ENCODE measurements at places on chromosomes 4 and X.

GRCh38 chr4:53378171-53378482, 686 bp downstream of the FIP1L1 start:
- no peak for DNase-seq

DNA sequence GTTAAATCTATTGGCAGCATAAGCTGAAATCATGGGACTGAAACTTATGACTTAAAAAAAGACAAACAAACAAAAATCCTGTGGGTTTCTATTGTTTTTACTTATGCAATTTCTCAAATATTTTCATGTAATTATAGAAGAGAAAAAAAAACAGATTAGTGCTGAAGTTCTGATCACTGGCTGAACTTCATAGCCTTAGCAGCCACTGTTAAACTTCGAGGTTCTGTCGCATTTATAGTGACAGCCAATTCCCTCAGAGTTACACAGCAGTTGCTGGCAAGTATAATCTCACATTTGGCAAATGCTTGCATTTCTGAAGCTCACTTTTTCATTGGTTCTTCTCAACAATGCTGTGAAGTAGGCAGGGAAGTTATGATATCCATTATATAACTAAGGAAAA, 748.9 kb upstream of the MAGEB2 start:
- DNase-seq = no peak

- DNase-seq = peak; percentile 19
These were observed 23.2 kb downstream of the PRPS2 start for GRCh38 chrX:12814420-12814819.

GRCh38 chr4:163462556-163462955, 11.0 kb downstream of the TKTL2 start:
- DNase-seq = no peak

DNA sequence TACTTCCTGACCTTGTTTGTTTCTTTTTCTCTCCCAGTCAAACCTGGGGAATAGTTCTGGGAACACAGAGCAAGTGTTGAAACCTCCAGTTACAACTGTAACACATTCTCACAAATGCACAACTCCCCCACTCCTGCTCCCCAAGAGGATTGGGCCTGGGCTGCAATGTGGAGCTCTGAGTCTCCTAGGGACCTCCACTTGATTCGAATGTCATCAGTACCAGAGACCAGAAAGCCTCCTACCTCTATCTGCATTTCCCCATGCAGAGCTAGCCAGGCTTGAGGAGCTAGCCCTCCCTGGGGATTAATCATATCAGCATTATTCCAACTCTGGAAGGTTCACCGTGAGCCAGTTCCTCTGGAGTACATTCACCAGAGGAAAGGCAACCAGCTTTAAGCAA, 41.7 kb upstream of the CITED1 start:
- DNase-seq = no peak

DNA sequence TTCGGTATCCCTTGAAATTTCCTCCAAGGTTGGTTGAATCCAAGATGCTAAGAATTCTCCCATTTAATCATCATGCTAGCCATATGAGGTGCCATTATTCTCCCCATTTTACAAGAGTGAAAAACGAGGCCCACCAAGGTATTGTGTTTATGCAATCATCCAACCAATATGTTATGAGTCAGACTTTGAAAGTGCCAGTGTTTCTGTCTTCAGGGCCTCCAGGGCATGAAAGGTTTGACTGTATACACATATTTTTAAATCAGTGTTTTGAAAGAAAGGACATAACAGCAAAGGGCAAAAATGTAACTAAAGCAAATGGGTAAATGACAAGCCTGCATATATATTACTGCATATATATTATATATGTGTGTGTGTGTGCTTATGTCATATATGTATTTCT, 541.2 kb upstream of the SMIM31 start:
- no peak for DNase-seq

GRCh38 chr4:168167714-168168284, 75.5 kb downstream of the ANXA10 start:
- DNase-seq = no peak

DNA sequence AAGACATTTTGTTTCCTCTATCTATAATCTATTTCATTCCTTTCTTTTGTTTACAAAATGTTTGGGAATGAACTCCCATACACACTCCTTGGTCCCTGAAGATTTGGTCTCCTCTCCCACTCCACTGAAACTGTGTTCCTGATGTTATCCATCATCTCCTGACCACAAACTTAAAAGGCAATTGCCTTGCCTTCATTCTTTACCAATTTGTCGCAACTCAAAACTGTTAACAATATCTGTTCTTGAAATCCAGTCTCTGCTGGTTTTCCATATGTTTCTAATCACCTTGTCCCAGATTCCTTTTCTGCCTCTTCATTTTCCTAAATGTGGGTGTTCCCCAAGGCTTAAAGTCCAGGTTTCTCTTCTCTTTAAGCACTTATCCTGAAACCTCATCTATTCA, 262.2 kb upstream of the TTC29 start:
- DNase-seq = no peak

DNA sequence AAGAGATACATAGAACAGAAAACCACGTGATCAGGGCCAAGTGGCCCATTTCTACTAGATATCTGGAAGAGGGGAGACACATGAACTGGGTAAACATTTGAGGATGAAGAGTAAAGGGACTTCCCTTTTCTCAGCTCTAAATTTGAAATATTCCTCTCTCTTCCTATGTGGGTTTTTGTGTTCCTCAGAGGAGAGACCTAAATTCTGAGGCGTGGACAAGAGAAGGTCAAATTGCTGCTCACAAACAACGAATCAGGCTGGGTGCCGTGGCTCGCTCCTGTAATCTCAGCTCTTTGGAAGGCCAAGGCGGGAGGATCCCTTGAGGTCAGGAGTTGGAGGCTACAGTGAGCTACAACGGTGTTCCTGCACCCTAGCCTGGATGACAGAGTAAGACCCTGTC, 216.0 kb downstream of the PTTG2 start:
- DNase-seq = no peak

All from CD8-positive, alpha-beta memory T cell (primary cell).